Myocyte (in vitro differentiated cells): ENCODE measurements at places on chromosomes 13 and 19. TPM values are rescaled to one million over a fixed set of nuclear protein-coding genes. Genes with fewer than 3 reads are reported as not detected.

The SLC25A41 gene
- not detected in 2 replicates for total RNA-seq

The TMEM238 gene
- total RNA-seq: not detected in 2 replicates

The CLDND2 gene
- not detected in 2 replicates for total RNA-seq

The WDR88 gene
- not detected in 2 replicates for total RNA-seq

GRCh38 chr19:30064348-30064699 is 122.3 kb downstream of the URI1 start:
- no peak for DNase-seq

GRCh38 chr19:50878851-50879250 is 5.6 kb downstream of the KLK2 start:
- no peak for DNase-seq

GRCh38 chr19:33295621-33296487 is 6.5 kb downstream of the CEBPA start:
- peak; percentile 29 for DNase-seq

- DNase-seq: peak; percentile 71
These were observed 10.6 kb downstream of the CD70 start for GRCh38 chr19:6580313-6580712.

GRCh38 chr13:43127827-43128226 is 104.4 kb downstream of the DNAJC15 start:
- peak; percentile 39 for DNase-seq

DNA sequence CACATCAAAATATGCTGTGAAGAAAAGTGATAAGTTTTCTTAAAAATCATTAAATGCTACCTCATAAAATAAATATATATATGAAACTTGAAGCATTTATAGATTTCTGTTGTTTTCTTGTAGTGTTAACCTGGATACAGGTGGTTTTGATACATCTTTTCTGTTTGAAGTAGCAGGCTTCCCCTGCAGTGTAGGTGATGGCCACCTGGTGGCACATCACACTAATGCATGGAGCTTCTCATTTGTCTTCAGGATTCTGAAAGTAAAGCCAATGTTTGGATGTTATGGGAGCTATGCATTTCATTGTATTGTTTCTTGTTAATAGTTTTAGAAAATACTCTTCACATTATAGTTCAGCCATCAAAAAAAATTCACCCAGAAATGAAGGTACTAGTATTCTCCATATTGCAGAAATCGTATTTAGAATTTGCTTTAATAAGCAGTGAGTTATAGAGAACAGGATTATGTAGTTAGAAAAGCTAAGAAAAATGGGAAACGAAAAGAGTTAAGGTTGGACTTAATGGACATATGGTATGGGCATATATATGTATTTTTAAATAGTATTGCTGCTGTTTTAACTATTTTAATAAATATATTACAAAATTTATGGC is 18.7 kb downstream of the GPR180 start:
- DNase-seq: peak; percentile 10
